T follicular helper cell (primary cell): ENCODE measurements at places on chromosomes 3 and 15.

DNA sequence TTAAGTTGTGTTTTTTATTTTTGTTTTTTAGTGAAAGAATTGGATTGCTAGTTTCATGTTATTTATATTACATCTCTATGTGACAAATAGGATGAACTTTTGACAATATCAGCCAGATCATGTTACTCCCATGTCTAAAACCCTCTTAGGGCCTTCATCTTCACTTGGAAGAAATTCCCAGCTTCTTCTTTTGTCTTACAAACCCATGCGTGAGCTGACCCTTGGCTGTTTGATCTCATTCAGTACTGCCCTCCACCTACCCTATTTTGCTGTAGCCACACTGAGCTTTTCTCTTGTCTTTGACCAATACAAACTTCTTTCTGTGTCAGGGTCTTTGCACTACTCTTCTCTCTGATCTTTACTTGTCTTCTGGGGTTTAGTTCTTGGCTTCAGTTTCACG lies 37.0 kb downstream of the RBM6 start:
- no peak for DNase-seq

DNA sequence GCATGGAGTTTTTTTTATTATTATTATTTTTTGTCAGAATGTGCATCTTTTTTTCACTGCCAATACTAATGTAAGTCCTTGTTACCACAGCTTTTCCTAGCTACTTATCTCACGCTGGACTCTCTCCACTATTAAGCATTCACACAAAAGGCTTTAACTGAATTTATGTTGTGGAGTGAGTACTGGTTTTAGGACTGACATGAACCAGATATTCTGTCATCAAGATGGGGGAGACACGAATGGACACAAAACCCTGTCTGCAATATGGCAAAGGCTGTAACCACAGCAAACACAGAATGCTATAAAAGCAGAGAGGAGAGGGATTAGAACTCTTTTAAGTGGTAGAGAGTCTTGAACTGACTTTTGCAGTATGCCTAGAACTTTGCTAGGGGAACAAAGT lies 592.2 kb upstream of the TBL1XR1 start:
- DNase-seq, result no peak

GRCh38 chr3:151625086-151625485 lies 108.6 kb upstream of the AADACL2 start:
- DNase-seq, result no peak

DNA sequence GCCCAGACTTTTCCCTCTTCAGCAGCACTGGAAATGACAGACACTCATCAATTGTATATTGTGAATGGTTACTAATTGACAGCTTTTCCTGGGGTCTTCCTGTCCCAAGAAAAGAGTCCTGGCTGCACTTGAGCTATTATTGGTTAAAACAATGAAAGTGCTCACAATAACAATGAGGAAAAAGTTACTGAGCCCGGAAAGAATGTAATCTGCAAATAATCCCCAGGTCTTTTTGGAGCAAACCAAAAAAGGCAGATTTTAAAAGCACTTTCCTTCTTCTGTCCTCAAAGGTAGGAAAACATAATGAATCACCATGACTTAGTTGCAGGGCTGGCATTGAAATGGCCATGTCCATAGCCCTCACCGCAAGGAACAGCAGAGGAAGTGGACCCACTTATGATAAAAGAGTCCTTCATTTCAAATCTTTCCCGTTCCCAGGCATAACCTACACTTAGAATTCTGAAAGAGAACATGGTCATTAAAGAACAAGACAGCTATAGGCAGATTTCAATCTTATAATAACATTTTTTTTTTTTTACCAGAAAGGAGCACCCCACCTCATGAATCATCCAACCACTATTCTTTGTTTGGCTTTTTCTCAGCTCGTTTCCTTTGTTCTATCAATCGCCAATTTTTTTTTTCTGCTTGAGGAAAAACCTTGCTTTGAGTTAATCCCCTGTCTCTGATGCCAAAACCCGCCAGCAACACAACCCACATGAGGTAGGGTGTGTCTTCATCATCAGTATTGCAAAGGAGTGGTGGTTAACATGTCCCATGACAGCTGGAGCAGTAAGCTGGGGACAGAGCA lies 35.5 kb upstream of the ATP1B3 start:
- DNase-seq, result no peak

- no peak for DNase-seq
These were observed 25.5 kb upstream of the FRMD4B start for GRCh38 chr3:69411346-69411745.

DNA sequence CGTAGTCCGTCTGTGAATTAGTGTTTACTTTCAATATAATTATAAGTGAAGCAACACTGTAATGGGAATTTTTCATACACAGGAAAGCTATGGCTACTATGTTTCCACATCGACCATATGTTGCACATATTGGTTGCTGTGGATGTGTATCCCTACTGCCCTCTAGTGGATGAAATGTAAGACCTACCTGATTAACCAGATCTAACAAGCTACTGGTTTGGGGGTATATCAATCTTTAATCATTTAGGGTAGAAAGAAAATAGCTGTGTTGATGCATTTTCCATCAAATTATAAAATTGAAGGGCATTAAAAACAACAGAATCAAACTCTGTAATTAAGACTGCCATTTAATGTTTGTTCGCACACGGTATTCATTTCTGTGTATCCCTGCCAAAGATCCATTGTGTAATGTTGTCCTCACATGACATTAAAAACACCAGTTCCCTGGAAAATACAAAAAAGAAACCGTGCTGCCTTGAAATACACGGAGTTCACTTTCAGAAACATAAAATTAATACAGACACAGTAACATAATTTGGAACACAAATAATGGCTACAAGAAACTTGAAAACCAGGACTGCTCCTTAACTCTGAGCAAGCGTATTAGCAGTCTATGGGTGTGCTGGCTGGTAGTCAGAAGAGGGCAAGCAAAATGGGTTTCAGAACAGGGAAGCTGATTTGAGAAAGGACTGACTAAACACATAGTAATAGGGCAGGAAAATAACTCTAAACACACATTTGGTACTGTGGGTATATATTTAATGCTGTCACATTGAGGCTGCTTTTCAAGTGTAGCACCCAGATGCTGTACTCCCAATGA lies 125.1 kb downstream of the TIGIT start:
- DNase-seq, result no peak

GRCh38 chr3:14477311-14477935 lies 62.7 kb downstream of the GRIP2 start:
- no peak for DNase-seq
